ENCODE measurements at places on chromosomes 2 and 18.

DNA sequence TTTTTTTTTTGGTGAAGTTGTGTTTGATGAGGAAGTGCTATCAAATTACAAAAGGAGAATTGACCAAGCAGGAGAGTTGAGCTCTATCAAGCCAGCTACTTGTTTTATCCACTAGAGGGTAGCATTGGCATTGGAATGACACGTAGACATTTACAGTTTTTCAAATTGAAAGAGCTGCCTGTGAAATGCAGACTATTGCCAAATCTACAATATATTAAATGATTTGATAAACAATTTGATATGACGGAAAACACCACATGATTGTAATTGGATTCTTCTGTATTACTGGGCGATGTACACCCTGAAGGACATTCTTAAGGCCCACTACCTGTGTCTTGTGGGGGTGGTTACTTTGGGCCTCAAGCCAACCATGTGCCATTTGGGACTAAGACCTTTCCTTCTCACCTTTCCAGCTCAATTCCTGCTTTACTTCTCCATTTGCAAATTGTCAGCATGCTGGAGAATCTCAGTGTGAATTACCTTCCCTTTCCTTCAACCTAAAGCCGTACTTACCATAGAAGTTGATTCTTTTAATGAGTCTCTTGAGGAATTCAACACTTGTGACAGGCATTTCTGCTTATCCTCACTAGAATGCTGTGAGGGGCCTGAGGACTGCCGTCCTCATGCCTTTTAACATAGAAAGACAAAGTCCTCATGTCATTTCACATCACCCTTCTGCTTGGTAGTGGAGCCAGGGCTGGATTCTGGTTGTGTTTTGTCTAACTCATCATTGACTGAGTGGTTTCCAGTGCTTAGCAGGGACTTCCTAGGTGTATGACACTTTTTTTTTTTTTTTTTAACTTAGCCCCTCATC, 134.8 kb upstream of the THUMPD2 start:
- no peak for DNase-seq

GRCh38 chr2:4324531-4324930, 621.2 kb downstream of the DCDC2C start:
- no peak for DNase-seq

- no peak for DNase-seq
Observed at GRCh38 chr2:121064186-121064585, 220.8 kb downstream of the TFCP2L1 start.

DNA sequence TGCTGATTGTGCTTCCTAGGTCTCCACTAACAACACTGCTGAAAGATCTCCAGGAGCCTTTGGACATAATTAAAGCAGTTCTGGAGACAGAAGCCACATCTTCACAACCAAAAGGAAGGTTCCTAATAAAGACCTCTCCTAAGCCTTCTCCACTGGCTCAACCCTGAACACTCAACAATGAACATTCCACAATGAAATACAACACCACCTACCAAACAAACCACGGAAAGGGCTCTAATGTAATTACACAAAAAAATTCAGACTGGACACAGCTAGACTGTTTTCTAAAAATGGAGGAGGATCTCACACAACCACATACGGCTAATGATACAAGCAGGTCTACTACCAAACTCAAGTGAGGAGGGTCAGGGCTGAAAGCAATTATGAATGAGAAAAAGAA, 43.6 kb downstream of the NOL10 start:
- no peak for DNase-seq

GRCh38 chr2:146853741-146854444, 990.9 kb upstream of the ACVR2A start:
- no peak for DNase-seq

DNA sequence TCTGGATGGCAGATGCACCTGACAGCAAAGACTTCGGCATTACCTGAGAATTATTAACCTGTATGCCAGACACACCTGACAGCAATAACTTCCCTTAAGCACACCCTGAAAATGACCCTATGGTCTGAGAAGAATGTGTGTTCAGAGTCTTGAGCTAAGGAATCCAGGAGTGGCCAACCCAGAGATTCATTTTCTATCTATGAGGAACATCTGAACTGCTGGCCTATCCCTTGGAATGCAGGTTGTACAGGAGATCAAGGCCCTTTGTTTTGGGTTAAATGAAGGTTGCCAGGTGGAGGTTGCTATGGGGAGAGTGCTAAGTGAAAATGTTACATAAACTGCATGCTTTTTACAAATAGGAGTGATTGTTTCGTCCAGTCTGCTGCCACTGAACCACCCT, 200.9 kb upstream of the MEIS1 start:
- no peak for DNase-seq

Data from activated CD4-positive, CD25-positive, alpha-beta regulatory T cell treated with anti-CD3 and anti-CD28 coated beads, Interleukin-2, amount 50 U/mL, for 72 hours (primary cell).